CD4-positive, alpha-beta T cell treated with Interleukin-17A for 1 hour (primary cell): ENCODE measurements at places on chromosomes 2 and 18.

DNA sequence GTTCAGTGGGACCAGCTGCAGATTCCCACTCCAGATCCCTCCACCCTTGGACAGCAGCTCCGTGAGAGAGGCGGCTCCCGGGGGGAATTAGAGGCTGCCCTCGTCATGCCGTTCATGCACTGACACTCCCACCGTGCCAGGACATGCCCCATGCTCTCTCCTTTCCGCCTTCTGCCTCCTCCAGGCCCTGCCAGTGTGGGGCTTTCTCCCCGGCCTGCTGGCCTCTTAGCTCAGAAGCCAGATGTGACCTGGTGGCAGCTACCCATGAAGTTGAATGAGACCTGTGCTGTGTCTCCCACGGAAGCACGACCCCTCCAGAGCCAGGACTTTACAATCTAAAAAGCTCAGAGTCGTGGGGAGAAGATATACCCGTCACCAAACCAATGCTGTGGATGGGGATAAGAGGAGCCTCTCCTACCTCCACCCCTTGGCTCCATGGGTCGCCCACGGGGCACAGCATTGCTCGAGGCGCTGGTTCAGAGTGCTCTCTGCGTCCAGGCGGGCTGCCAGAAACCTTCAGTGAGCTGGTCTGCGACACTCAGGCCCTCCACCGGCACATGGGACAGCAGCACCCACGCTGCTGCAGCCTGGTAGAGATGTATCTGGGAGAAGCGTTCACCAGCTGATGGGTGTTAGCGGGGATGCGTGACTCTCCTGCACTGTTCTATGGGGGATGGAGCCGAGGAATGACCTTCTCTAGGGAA is 111.0 kb upstream of the GPC1 start:
- DNase-seq = no peak

- DNase-seq = no peak
These were observed 42.8 kb downstream of the SEMA4F start for GRCh38 chr2:74696829-74697228.

DNA sequence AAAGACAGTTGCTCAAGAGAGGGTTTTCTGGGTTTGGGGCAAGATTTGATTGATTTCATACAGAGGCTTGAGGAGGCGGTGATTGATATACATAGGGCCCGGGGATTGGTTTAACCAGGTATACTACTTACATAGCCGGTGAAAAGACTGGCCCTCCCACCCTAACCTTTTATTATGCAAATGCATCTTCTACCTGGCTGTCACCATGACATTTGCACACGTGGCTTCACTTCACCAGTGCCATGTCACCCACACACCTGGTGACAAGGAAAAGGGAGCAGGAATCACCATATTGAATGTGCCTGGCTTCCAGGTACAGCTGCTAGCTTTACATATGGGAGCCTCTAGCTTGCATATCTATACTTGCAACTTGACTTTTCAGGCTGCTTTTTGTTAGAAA is 9.7 kb downstream of the ERMN start:
- DNase-seq = no peak

GRCh38 chr2:3778851-3779495 is 75.6 kb downstream of the DCDC2C start:
- DNase-seq = no peak

DNA sequence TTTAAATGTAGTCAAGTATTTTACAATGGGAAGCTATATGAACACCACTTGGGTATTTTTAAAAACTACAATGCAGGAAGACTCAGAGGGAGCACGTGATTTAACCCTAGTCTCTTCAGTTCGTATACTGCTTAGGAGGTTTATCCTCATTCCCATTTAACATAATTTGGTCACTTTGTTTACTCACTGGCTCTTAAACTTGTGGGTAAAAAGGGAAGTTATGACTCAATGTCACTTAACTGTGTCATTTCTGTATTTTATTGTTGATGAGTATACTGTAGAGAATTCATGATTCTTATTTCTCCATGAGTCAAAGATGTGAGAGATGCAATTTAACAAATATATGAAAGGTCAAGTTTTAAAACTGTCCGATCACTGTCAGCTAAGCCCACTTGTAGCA is 48.2 kb downstream of the SLC66A3 start:
- DNase-seq = peak; percentile 9

GRCh38 chr2:113157897-113158753 is 15.6 kb upstream of the PSD4 start:
- no peak for DNase-seq

DNA sequence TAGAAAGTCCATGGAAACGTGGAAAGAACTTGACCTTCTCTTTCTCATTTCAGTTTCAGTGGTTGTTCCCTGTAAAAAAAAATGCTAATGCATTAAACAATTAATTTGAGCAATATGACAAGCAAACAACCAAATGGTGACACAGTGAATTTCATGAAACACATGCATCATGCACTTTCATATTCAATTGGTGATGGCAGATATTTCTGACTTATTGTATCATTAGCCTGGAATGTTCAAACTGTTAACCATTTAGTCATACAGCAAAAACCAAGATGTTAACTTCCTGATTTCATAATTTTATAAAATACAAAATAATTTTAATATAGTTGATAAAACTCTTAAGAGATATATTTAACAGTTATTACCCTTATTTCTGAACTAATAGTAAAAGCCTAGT is 85.5 kb downstream of the SCN1A start:
- DNase-seq = no peak

DNA sequence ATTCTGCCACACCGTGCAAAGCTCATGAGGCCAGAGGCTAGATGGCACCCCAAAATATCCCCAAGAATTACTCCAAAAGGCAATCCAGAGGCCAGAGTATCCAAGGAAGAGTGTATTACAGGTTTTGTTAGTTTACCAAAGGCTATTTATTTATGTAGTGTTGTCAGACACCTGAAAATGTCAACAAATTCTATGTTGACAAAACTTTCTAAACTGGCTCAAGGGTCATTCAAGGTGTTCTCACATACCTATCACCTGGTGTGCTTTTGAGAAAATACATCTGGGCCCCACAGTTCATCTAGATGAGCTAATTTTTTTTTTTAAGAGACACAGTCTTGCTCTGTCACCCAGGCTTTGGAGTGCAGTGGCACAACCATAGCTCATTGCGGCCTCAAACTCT is 12.4 kb upstream of the DTNB start:
- DNase-seq = no peak
